ENCODE measurements at places on chromosomes 2 and 18.

DNA sequence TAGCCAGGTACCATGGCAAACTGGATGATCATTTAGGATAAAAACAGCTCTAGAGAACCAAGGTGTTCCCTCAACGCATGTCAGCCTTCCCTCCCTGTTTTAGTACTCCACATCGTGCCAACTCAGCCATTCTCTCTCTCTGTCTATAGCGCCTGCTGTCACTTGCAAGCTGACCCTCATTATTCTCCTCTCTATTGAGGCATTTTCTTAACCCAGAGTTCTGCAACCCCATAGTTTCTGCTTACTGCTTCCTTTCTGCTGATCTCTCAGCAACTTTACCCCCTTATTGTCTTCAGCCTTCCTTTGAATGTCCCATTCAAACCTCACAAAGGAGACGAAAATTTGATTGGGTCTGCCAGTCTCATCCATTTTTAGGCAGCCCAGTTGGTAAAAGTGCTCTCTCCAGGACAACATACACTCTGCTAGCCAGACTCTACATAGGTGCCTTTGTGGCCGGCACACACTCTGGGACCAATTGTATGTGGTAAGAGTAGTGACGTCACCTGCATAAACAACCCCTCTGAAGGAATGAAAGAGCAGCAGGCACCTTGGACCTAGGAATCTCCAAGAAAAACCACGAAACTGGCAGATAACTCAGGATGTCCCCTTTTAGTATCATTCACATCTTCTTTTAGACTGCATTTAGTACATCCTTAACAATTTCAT is 367.2 kb upstream of the KCNH7 start:
- DNase-seq = no peak

- DNase-seq = no peak
Observed at GRCh38 chr2:61775956-61776570, 77.8 kb downstream of the FAM161A start.

- DNase-seq = peak; percentile 72
Observed at GRCh38 chr2:173187941-173188788, 112.5 kb downstream of the MAP3K20 start.

DNA sequence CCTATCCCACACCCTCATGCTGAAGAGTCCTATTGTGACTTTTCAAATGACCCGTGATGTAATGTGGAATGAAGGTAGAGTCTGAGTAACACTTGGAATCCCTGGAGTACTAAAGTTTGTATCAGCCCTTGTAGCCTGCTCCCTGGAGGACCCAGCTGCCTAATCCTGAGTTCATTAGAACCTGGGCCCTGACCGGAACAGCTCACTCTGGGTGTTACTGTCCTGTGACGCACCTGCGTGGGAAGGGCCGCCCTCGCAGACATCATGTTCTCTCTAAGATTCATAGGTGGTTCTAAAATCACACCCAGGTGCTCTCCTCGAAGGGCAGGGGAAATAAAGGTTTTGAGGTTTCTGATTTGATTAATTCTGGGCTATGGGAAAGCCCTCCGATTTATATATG is 62.3 kb downstream of the NCK2 start:
- no peak for DNase-seq

DNA sequence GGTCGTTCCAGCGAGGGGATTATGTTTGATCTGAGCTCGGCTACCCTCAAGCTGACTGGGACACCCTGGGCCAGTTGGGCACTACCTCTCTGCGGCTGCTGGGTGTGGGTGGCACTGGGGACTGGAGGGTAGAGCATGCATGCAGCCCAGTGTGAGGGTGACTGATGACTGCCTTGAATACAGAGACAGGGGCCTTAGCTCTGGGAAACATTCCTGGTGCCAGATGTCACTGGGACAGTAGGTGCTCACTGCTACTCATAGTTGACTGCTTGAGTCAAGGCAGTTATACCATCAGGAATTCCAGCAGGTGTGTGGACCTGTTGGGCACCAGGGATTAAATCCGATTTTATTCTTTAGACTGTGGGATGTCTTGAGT is 33.6 kb upstream of the ATP6V1B1 start:
- no peak for DNase-seq

DNA sequence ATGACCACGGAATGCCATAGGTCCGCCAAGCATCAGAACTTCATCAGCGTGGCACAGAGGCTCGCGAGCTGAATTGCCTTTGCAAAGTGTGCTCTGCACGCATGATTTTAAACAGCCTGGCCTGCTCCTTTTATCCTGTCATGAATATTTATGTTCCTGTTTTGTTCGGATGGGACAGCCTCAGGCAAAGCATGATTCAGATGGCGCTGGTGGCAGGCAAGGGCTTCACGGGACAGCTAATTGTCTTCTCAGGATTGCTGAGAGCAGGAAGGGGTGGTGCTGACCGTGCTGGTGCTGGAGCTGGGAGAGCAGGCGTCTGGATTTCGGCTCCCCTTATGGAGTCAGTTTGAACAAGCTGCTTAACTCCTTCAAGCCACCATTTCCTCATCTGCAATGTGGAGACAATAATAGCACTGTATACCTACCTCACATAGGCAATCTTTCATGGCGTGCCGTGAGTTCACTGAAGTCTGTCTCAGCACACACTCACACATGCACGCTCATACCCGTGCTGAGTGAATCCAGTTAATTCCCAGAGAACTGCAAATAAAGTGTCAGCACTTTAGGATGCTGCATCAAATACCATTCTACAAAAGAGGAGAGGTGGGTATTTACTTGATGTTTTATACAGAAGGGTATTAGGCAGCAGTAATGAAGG is 79.7 kb upstream of the APCDD1 start:
- peak; percentile 42 for DNase-seq

DNA sequence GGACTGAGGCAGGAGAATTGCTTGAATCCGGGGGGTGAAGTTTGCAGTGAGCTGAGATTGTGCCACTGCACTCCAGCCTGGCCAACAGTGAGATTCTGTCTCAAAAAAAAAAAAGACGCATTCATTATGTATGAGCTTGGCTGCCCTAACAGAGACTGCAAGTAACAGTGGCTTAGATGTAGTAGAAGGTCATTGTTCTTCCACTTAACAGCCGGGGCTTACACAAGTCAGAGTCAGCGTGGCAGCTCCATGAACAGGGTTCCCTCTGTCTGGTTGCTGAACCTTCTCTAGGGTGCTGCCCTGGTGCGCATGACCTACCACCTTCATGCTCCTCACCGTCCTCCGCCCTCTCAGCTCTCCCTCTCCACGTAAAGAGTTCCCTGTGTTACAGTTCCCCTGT is 49.1 kb upstream of the IGFBP2 start:
- no peak for DNase-seq

- DNase-seq = no peak
Observed at GRCh38 chr2:2050446-2050845, 280.6 kb downstream of the MYT1L start.

- no peak for DNase-seq
Observed at GRCh38 chr2:231037202-231037730, at the start of gene C2orf72. TSS of gene C2orf72 (plus strand) at chr2:231037523. CDS start at chr2:231037566, 43 bp downstream.

GRCh38 chr2:162746310-162746709 is 92.3 kb downstream of the KCNH7 start:
- DNase-seq = no peak

DNA sequence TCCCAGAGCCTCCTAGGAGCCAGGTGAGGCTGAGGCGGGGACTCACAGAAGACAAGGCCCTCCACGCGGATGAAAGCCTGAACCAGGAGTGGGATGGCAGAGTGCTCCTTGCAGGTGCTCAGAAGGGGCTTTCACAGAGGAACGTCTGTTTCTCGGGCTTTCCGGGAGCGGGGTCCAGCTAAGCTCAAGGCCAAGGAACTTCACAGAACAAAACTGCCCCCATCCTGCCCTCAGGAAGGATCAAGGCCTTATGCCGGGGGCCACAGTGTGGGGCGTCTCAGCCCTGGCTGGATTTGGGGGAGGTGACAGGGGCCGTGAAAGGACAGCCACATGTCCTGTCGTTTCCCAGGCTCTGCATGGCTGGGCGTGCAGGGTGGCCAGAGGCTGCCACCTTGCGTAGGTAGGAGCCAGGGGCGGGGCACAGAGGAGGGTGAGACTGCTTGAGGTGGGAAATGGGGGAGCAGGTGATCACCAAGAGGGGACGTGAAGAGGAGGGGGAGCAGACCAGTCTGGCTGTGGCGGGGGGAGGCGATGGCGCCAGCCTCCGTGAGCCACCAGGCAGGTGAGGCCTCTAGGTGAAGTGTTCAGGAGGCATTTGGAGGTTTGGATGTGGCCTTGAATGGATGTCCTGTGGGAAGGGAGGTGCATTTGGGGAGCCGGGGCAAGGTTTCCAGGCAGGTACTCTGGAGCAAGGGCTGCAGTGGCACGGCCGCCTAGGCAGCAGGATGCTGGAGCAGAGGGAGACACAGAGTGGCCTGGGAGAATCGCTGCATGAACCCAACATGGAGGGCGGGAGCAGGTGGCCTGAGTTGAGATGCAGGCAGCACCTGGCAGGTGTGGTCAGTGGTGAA is 79.1 kb downstream of the TWIST2 start:
- DNase-seq = no peak

DNA sequence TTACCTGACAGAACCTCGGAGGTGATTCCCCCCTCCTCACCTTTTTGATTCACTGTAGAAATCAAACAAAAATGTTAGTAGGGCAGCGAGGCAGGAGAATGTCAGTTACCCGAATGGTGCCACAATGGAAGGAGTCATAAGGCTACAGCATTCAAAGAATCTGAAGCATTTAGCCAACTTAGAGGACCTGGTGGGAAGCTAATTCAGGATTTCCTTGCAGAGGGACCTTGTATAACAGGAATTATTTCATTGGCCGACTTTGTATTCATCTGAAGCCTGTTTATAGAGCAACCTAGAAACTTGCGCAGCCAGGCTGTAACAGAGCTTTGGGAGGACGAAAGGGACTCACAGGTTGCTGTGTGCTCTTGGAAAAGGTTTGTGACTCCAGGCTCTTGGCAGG is 129.1 kb upstream of the MMADHC start:
- no peak for DNase-seq

GRCh38 chr2:95262896-95263542 is 11.2 kb upstream of the PROM2 start:
- DNase-seq = no peak

GRCh38 chr18:62588217-62588616 is 65.4 kb downstream of the ZCCHC2 start:
- DNase-seq = no peak

DNA sequence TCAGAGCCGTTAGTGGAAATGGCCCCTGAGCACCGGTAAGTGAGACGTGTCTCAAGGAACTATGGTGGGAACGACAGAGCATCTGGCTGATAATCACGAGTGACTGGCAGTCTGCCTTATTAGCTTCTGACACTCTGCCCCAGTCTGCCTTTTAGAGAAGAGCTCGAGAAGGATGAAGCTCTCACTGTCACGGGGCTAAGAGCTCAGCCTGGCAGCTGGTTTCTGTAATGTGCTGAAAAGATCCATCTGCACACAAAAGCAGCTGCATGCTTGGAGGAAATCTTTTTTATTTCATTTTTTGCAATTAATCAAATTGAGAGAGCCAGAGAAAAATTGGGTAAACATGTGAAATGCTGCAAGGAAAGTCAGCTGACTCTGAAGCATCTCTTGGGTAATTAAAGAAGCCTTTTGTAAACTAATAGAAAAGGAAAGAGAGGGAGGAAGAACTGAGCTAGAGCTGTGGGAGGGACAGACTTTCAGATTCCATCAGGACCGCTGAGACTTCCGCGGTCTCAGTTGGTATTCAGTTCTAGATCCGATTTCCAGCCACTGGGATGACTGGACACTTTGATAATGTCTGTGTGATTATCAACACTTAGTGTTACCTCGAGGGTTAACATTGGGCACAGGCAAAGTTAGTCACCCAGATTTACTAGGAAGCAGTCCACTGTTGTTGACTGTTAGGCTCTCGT is 24.4 kb downstream of the MBP start:
- peak; percentile 93 for DNase-seq

GRCh38 chr18:8786483-8787370 is 81.4 kb downstream of the MTCL1 start:
- DNase-seq = no peak

DNA sequence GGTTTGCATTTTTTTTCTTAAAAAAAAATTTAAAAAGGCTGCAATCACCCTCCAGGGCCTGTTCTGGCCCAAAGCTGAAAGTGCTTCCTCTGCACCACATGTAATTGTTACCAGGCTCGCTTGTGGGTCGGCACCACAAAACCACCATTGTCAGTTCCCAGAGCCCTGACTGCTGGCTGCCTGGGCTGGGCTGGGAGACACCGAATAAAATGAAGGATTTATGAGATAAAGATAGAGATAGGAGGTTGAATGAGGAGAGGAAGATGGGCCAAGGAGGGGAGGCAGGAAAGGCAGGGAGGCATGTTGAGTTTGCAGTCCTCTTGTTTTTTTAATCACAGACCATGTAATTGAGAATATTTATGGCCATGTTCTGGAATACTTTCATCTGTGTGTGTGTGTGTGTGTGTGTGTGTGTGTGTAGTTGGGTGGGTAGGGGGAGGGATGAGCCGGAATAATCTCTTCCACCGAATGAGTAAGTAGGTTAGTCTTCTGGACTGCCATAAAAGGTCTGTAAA is 14.7 kb downstream of the NRP2 start:
- no peak for DNase-seq

DNA sequence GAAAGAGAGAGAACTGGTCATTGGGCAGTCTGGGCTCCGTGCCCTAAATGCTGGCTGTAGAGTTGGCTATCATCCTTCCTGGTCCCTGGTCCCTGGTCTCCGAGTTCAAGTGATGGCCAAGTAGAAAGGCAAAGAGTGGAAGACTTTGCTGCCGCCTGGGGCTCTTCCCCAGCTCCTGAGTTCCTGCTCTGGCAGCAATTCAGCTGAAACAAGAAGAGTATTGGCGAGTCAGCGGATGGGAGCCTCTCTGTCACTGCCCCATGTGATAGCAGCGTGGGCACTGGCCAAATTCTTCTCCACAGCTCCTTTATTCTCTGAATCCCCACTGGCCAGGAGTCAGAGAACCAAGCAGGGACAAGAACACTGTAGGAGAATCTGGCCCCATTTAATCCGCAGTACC is 351.0 kb upstream of the POU3F3 start:
- DNase-seq = no peak

DNA sequence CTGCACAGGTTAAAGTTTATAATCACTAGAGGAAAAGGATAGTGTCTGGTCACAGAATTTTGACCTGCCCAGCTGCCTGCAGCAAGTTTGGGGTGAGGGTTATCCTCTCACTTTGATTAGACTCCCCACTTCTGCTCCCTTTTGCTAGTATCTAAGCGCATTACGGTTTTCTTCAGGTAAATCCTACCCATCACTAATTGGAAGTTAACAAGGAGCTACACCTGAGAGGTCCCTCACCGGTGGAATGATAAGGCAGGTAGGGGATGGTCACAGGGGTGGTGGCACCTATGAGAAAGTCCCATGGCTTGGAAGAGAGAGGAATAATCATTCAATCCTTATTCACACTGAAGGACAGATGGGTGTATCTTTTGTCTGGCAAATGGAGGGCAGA is 7.6 kb downstream of the BCL2 start:
- no peak for DNase-seq

- DNase-seq = peak; percentile 90
Observed at GRCh38 chr18:22503803-22504202, 86.1 kb upstream of the CTAGE1 start.

- no peak for DNase-seq
Observed at GRCh38 chr2:218881744-218882460, 1.2 kb downstream of the WNT10A start.

All from fibroblast of gingiva (primary cell).